Inflammatory macrophage treated with lipopolysaccharide for 1 hour (primary cell): ENCODE measurements at places on chromosomes 6 and 20.

- no peak for DNase-seq
These were observed 533.1 kb upstream of the CDH4 start for GRCh38 chr20:60718743-60719480.

DNA sequence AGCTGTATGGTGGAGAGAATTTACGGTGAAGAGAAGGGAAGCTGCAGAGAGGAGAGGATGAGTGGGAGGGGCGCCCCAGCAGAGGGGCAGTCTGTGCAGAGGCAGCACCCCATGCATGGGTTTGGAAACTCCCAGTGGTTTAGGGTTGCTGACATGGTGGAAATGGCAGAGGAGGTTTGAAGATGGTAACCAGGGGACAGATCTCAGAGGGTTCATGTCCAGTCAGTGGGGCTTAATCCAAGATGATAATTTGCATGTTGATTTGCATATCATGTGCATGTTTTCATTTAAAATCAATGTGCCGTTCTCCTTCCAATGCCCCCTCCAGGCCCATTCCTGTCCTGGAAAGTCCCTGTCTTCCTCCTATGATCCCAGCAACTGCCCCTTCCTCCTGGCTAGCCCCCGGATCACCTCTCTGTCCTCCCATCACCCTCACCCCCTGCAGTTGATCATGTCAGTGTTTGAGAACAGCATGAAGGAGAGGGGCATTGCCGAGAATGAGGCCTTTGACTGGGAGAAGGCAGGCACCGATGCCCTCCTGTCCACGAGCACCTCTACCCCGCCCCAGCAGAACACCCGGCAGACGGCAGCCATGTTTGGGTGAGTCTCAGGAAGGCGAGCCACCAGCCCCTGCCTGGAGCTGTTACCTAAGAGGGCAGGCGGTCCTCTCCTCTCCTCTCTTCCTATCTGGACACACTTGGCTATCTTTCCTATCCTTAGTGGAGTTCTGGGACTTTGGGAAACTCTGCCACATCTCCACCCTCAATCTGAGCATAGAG lies 14.3 kb downstream of the TTBK1 start:
- peak; percentile 75 for DNase-seq

- peak; percentile 86 for DNase-seq
These were observed 117.5 kb upstream of the CEP85L start for GRCh38 chr6:118768904-118769325.

- no peak for DNase-seq
These were observed 21.2 kb upstream of the SNRPB2 start for GRCh38 chr20:16708602-16709001.

GRCh38 chr6:42159431-42160024 lies 13.6 kb upstream of the GUCA1A start:
- DNase-seq = no peak

GRCh38 chr6:137883400-137884148 lies 16.5 kb downstream of the TNFAIP3 start:
- DNase-seq = peak; percentile 80

DNA sequence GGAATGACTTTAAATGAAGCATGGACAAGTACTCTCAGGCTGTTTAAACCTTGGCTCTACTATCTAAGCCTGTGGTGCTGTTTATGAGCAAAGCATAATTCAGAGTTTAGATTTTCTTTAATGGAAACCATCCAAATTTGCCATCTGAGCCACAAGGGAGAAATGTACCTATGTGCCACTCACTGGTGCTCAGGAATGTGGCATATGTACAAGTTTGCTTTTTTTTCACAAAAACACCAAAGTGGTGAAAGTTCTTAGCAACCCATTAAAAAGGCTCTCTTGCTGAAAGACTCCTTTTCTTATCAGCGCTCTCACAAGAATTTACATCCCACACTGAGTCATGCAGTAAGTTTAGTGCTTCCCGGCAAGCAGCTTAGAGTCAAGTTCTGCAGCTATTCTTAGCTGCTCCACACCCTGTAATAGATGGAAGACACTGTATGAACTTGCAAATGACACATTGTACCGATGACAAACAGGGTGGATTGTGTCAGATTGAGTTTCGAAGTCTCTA lies 57.3 kb upstream of the MLIP start:
- DNase-seq = no peak

DNA sequence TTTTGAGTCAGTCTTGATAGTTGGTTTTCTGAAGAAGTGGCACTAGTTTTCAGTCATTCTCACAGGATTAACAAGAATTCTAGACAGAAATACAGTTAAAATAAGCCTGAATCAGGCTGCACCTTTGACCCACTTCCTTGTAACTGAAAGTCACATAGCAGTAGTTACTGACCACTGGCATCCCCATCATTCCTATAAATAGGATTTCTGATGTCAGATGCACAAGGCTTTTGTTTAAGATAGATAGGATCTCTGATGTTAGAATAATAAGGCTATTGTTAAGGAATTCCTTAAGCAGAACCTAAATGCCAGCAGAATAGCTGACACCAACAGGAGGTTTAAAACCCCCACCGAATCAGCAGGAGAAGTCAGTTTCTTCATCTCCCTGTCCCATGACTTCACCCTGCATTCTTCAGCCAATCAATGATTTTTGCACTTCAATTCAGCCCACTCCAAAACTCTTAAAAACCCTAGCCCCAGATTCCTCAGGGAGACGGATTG lies 30.6 kb upstream of the ZBTB24 start:
- no peak for DNase-seq

- DNase-seq = no peak
These were observed 2.7 kb upstream of the SIRPG start for GRCh38 chr20:1660246-1660645.

- no peak for DNase-seq
These were observed 169.9 kb downstream of the QRSL1 start for GRCh38 chr6:106799031-106799894.

DNA sequence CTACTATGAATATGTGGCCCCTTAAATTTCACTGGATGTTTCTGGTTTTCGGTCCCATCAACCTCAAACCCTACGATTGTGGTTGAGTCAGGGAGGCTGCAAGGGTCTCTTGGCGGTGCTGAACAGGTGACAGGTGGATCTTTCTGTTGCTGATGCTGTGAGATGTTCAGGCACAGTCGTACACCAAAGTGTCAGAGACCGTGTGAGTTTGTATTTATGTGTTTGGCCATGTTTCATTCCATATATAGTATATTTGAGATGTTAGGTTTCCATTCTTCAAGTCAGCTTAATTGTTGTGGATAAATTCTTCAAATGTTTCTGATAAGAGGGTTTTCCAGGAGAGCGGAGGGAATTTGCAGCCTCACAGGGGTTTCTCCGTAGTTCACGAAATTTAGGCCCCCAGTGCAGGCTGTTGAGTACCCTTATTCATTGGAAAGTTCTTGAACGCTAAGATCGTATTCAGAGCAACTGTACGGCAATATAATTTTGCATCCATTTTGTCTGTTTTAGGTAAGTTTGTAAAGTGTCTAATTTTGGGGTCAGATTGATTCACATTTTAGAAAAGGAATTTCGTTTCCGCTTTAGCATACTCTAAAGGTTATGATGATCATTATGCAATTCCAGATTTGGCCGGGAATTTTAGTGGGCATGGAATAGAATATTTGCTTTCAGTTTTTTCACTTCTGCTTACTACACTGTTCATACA lies 1.2 kb downstream of the TAB2 start:
- DNase-seq = peak; percentile 72

GRCh38 chr6:143159001-143159400 lies 98.3 kb downstream of the AIG1 start:
- DNase-seq = no peak

- no peak for DNase-seq
These were observed 14.1 kb upstream of the STX16 start for GRCh38 chr20:58636983-58637421.

GRCh38 chr6:79031821-79032590 lies 46.0 kb downstream of the PHIP start:
- no peak for DNase-seq

- peak; percentile 50 for DNase-seq
These were observed 106.3 kb upstream of the ZNF217 start for GRCh38 chr20:53699906-53700305.

GRCh38 chr6:127475135-127475822 lies 16.1 kb upstream of the KIAA0408 start:
- DNase-seq = no peak
